Neural crest cell (in vitro differentiated cells): ENCODE measurements at places on chromosomes 7 and 10.
A peak's percentile ranks its signal among the peaks of the same experiment; 100 is the strongest.

GRCh38 chr7:147363101-147363500, 1227.5 kb upstream of the C7orf33 start:
- no peak for DNase-seq

DNA sequence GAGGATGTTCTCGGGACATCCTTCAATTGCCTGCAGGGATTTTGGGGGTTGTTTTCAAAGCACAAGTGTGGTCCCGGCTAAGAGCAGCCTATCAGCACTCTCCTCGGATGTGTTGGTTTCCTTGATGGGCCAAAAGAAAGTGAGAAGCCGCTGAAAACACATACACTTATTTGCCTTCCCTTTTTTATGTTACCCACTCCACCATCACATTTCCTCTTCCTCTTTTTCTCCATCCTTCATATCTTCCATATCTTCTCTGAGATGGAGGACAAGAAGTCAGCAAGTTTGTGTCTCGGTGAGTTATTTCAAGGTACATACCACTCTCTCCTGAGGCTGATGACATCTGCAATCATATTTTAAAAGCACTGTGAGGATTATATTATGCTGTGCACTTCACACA, 64.0 kb downstream of the ZNF33B start:
- no peak for DNase-seq

DNA sequence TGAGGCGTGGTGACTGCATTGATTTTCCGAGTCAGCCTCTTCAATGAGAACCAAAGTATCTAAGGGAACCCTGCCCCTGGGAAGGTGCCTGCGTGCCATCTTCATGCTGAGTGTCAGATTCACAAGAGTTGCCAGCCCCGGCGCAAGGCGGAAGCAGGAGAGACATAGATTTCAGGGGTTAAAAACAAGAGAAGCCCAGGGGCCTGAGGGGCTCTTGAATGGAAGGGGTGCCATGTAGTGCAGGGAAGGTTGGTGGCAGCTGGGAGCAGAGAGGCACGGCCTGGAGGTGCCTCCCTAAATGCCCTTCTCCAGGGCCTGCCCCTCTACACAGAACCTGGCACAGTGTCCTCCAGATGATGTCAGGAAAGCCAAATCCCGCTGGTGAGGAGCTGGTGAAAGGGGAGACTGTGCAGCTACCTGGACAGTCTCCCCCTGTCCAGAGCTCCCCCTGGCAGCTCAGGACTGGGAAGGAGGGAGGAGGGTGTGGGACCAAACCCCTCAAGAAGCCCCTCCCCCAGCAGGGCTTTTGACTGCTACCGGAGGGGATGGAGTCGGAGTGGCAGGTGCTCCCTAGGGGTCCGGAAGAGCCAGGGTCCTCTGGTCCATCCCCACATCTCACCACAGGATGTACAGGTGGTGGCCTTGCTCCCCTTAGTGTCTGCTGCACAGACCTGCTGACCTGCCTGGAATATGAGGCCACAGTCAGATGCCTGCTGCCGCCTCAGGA, 137.9 kb downstream of the TCERG1L start:
- no peak for DNase-seq

DNA sequence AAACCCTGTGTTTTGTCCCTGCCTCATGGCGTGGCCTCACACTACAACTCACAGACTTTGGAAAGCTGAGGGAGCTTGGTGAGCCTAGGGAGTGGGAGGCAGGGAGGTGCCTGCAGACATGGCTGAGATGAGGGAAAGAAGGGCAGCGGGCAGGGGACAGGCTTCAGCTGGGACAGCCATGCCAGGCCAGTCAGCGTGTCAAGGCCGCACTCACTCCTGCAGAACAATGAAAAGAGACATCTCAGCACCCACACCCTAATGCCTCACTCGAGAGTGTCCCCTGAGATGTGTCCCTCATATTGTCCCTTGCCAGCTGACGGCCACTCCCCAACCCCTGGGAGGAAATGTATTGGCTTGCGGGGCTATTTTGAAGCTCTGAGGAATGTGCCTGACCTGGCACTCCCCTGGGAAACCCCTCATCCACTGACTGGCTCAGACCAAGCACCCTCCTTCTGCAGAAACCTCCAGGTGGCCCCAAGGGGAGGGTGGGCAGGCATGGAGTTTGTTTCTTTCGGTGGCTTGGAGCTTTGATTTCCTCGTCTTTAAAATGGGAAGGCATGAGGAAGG, 31.6 kb downstream of the SH3PXD2A start:
- DNase-seq: no peak

- no peak for DNase-seq
These were observed 4.6 kb downstream of the POLM start for GRCh38 chr7:44077681-44078091.

- no peak for DNase-seq
These were observed 58.1 kb upstream of the HABP2 start for GRCh38 chr10:113494761-113495160.

GRCh38 chr7:89666136-89666835, 488.0 kb upstream of the STEAP1 start:
- DNase-seq: no peak

DNA sequence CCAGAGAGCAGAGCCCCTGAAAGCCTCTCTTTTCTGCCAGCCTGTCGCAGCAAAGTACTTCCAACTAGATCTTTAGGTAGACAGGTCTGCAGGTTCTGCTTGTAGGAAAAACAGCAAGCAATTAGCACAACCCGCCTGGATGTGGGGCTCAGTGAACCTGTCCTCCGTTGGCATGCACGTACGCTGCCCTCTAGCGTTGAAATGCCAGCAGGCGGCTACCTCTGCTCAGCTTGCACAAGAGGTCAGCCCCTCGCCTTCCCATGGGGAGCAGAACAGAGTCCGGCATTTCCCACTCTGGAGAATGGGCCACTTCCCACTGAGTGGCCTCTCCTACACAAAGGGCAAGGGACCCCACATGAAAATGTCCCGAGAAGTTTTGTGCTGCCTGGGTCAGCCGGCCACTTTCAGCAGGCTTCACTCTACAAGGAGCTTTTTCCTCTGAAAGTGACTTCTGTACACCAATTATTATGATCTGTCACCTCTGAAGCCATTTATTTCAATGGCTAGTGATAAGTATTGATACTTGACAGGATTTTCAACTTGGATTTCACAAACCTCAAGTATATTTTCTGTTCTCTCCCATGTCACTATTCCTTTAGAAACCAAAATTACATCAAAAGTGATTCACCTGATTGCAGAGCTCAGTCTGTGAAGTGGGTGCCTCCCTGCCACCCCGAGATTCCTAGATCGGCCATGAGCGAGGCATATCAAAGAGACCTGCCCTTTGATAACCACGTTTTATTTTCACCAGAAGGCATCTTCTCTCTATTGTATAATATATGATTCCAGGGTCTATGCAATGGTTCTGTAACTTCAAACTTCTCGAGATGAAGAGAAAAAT, 56.7 kb downstream of the JCAD start:
- peak; percentile 78 for DNase-seq

GRCh38 chr10:34759837-34760215, 55.3 kb downstream of the PARD3 start:
- DNase-seq: no peak

DNA sequence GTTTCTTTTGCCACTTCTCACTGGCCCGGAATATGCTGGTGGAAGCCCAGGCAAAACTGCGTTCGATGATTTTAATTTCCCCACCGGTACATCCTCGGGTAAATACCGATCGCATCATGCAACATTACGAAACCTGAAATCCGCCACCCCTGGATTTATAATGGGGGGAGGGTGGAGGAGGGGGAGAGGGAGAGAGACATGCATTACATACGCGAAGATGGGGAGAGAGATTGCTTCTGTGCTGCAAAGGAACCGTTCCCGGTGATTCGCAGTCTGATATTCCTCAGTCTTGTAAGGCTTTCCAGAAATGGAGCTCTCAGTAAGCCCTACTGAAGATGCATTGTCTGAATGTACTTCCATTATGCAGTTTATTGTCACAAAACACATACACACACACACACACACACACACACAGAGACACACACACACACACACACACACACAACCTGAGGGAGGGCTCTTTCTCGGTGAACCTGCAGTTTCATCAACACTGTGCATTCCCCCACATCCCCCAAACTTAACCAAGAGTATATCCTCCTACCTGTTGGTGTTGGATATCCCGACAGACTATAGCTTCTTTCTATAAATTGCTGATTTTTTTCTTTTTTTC, 741 bp downstream of the GPR85 start:
- DNase-seq: peak; percentile 5

- DNase-seq: no peak
These were observed 706.8 kb upstream of the MBL2 start for GRCh38 chr10:53479365-53479764.

- DNase-seq: no peak
These were observed 35.2 kb downstream of the CNPY1 start for GRCh38 chr7:155510975-155511701.

- DNase-seq: no peak
These were observed 4.1 kb upstream of the PBLD start for GRCh38 chr10:68336754-68337351.

DNA sequence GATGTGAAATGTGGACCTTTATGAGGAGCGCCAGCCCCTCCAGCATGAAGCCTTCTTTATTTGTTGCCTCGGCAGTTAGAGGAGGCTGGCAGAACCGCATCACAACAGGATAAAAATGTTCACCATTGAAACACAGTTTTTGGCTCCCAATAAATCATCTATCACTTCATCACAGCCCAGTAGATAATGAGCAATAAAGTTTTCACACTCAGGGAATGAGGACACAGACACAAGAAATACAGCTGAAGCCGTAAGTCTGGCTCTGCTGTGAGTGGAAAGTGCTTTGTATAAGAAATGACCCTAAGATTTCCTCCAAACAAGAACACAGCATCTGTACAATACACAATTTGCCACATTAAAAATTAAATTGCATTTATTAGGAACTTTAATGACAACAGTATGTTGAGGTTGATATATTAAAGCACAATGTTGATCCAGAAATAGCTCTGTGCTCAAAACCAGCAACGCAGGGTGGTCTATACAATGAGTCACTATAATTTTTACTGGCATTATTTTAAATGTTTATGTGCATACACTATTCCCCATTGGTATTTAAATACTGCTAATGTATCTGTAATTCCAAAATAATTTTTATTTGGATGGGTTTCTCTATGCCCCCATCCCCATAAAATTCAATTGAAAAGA, 301.8 kb upstream of the MGMT start:
- no peak for DNase-seq

DNA sequence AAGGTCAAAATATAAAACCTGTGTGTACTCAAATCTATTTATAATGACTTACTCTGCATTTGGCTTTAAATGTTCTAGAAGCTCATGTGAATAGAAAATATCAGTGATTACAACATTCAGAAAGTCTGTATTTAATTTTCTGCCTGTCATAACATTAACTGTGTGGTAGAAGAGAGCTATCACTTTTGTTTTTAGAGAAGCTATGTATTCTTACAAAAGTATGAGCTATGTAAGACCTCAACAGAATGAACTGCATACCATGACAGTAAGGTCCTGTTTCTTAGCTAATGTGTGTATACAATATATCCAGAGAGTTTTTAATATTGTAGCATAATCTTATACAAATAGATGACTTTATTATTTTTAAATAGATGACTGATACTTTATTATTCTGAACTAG, 61.5 kb downstream of the PTN start:
- no peak for DNase-seq

DNA sequence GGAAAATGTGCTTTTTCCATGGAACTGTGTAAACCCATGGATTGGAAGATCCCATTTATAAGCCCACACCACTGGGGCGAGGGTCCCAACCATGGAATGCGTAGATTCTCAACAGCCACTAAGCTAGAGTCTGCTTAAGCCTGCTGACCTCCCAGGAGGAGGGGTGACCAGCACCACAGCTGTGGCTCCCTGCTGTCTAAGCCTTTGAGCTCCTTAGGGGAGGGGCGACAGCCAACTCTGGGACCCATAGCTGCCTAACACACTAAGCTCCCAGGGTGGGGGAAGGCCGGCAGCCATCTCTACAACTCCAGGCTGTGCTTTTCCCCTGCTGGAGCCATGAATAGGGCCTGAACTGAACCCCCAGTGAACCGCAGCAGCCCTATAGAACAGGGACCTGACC, 249.8 kb upstream of the HPS1 start:
- DNase-seq: no peak

DNA sequence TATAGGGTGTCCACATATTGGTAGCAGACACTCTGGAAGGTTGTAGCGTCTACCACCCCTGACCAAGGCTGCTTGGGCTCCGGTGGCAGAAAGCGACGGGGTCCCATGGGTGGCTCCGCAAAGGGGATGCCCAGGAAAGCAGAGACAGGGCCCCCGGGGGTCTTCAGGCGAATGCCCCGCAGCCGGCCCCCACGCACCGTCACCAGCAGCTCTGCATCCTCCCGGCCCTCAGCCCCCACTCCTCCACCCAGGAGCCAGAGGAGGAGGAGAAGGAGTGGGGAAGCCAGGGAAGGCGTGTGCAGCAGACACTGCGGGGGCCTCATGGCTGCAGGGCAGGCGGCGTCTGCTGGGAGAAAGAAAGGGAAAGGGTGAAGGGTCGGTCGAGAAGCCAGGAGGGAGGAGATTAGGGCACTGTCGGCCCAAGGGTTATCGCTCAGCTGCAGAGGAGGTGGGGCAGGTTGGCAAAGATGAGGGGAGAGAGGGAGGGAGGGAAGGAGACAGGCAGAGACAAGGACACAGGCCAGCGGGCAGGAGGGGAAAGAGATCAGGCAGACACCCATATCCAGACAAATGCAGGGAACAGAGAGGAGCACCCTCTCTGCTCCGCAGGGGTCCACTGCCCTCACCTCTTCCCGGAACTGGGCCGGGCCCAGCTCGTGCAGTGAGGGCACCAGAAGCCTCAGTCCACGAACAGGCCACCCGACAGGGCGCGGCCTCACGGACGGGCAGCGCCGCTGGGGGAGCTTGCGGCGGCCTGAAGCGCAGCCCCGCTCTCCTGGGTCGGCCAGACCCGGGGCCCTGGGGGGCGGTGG, 1.6 kb downstream of the ACHE start:
- DNase-seq: no peak

DNA sequence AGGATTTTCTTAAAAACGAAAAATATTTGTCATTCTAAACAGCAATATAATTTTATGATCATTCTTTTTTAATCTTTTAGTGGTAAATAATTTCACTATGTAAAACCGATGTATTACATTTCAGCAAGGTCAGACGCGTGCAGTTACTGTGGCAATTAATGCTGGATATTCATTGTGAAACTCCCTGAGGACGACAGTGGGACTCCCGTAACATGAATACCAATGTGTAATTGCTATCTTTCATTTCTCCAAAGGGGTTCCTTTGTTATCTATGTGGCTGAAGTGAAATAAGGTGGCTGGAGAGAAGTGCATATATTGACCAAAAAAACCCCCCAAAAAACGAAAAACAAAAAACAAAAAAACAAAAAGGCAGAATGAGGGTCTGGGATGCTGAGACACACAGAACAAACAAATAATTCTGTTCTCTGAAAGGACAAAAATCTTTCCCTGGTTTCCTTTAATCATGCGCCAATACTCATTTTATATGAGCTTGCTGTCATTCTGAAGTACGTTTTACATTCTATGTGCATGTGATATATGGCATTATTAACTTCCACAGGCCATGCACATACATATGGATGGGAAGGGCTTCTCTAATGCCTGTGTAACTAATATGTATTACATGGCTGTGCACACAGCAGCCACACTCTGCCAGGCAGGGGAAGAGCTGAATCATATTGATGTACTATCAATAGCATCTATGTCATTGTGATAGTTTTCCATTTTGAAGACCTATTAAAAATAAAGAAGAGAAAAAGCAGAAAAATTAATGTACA, 161.4 kb downstream of the RAPGEF5 start:
- DNase-seq: no peak
